Nephron progenitor cell (in vitro differentiated cells): ENCODE measurements at places on chromosomes 3 and 15.

GRCh38 chr15:99434506-99435112, 131.2 kb upstream of the MEF2A start:
- DNase-seq, result no peak

DNA sequence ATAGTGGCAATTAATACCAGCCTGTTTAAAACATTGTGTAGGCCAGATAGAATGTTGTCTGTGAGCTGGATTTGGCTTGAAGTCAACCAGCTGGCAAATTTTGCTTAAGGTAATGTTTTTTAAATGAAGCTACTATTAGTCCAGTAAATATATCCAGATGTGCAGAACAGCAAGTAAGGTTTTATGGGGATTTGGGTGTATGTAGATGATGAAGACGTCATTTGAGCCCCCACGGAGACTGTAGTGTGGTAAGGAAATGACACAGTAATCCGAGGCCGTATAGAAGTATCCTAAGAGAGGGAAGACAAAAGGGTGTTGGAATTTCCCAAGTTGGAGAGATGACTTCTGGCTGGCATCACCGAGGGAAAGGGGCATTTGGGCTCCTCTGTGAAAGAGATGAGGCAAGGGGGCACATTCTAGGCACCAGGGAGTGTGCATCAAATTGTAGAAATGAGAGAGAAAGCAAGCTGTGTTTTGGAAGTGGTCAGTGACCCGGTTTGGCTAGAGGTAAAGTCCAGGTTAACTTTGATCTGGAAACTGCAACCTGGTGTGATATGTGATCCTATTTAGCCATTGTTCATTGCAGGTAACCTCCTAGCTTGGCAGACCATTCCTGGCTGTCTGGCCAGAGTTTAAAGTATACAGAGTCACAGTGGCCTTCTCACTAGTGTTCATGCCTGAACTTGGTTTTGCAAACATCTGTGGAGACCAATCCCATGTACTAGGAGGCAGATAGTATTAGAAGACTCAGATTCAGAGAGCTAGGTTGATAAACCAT, 104.2 kb downstream of the ITPR1 start:
- DNase-seq, result no peak

DNA sequence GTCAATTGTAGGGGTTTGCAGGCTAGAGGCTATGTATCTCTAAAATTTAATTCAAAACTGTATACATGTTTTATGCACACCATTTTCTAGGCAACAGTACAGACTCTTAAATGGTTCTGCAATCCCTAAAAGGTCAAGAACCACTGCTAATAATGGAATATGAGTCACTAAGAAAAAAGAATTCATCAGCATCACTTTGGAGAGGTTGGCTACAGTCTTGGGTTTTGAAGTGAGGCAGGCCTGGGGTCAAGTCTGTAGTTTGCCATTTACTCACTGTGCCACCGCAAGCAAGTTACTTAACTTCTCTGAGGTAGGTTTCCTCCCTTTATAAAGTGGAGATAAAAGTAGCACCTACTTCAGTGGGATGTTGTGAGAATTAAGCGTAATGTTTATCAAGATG, 33.7 kb downstream of the THRB start:
- no peak for DNase-seq

- DNase-seq, result no peak
Measured at GRCh38 chr3:131540821-131541220, 38.0 kb upstream of the MRPL3 start.

DNA sequence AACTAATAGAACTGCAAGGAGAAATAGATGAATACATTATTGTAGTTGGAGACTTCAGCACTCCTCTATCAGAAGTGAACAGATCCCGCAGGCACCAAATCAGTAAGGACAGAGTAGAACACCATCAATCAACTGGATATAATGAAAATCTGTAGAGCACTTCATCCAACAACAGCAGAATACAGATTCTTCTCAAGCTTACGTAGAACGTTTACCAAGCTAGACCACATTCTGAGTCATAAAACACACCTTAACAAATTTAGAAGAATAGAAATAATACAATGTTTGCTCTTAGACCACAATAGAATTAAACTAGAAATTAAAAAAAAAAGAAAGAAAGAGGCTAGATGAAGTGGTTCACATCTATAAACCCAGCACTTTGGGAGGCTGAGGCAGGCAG, 70.7 kb upstream of the NEDD4 start:
- DNase-seq, result no peak

GRCh38 chr15:49135911-49136310, 19.5 kb downstream of the COPS2 start:
- DNase-seq, result no peak

DNA sequence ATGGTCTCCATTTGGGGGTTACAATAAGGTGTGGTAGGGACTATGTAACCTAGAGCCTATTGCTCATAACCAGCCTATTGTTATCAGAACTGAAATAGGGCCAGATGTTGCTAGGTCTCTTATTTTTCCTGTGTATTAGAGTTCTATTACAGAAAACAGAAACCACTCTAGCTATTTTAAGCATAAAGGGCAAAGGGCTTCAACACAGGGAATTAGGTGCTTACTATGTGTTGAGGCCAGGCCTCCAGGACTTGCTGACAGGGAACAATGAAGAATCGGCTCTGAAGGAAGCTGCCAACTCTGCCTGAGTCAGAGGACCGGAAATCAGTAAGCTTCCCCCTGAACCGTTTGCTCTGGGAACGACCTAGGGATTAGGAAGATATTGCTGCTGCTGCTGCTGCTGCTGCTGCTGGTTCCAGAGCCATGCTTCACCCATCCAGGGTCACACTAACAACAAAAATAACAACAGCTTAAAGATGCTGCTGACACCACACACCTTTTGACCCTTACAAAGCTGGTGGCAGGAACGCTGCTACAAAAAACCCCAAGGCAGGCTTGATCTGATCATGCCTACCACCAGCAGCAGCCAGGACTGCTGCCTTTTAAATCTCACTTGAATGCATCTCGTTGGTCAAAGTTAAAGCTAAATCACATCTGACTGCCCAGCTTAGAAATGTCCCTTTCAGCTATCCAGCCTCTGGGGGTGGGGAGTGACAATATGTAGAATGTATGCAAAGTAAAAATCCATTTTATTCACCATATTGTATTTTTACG, 276.9 kb upstream of the IL12A start:
- DNase-seq, result no peak

DNA sequence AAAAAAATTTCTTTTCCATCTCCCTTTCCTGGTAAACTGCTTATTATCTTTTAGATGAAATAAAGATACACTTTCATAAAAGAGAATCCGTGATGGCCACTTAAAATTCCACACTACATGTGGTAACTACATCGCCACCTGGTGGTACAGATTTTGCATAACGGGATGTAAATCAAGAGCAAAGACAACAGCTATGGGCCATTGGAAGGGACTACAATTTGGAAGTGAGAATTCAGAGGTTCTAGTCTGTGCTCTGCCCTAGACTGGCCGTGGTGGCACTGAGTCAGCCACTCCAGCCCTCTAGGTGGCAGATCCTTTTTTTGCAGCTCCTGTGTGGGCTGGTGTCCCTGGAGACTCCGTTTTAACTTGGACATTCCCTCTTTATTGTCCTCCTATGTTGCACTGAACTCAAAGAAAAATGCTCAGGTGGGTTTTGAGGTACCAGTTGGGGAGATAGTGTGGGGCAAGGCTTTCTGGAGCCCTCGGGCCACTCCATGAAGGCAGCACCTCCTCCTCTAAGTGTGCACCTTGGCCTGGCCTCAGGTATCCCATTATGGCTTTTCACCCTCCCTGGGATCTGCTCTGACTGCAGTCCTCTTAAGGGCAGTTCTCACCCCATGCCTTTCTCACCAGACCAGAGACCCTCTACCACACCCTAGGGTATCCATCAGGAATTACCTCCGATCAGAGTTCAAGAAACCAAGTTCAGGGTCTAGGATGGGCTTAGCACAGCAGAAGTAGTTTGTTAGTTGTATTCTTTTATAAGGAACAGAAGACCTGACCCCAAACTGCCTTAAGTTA, 54.9 kb downstream of the SPSB4 start:
- peak; percentile 72 for DNase-seq

GRCh38 chr3:166265153-166265552, 427.9 kb upstream of the BCHE start:
- no peak for DNase-seq
